ENCODE measurements at places on chromosomes 4 and X. TPM values are rescaled to one million over a fixed set of nuclear protein-coding genes. Genes with fewer than 3 reads are reported as not detected.
A peak's percentile ranks its signal among the peaks of the same experiment; 100 is the strongest.

Gene POU4F2
- not detected for total RNA-seq

- DNase-seq: no peak
Measured at GRCh38 chrX:28628120-28628519, 40.9 kb downstream of the IL1RAPL1 start.

DNA sequence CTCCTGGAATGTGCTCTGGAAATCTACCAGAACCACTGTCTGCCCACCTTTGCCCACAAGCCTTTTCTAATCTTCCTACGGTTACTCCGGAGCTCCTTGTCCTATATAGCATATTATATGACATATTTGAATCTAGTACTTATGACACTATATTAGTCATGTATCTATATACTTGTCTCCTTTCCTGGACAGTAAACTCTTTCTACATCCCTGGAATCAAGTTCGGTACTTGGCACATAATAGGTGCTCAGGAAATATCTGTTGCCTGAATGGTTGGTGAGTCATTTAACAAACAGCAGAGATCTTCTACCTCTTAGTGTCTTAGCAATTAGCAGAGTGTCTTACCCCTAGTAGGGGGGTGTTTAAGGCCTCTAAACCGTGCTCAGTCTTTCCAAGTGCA lies 123.6 kb downstream of the RELL1 start:
- DNase-seq: no peak

GRCh38 chr4:113457886-113458285 lies 303.7 kb downstream of the CAMK2D start:
- DNase-seq: no peak

- no peak for DNase-seq
Measured at GRCh38 chr4:125322366-125322730, 7.6 kb downstream of the FAT4 start.

DNA sequence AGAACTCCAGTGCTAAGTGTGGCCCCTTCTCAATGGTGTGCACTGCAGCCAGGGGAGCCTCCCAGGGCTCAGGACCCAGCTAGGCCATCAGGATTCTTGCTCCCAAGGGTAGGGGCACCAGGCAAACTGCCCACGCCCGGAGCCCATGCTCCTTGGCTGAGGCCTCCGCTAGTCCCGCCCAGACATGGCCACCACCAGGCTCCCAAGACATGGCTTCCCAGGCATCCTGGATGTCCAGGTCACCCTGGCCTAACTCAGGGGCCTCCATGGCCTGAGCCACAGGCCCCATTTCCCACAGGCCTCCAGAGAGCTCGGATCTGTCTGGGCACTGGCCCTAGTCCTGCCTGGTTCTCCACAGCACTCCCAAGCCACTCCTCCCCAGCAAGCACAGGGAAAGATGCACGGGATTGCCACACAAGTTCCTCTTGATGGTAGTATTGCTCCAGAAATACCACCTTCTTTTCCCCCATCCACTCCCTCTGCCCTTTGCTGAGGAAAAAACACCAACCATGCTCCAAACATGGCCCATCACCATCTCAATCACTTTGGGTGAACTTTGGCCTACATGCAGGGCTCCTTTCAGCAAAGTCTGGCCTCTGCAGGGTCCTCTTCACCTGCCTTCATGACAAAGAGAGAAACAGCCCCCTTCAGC lies 274.7 kb upstream of the AGTR2 start:
- DNase-seq: no peak

- no peak for DNase-seq
Measured at GRCh38 chr4:15385928-15386327, 41.9 kb upstream of the C1QTNF7 start.

- DNase-seq: peak; percentile 83
Measured at GRCh38 chr4:127965803-127966175, 583 bp downstream of the ABHD18 start.

DNA sequence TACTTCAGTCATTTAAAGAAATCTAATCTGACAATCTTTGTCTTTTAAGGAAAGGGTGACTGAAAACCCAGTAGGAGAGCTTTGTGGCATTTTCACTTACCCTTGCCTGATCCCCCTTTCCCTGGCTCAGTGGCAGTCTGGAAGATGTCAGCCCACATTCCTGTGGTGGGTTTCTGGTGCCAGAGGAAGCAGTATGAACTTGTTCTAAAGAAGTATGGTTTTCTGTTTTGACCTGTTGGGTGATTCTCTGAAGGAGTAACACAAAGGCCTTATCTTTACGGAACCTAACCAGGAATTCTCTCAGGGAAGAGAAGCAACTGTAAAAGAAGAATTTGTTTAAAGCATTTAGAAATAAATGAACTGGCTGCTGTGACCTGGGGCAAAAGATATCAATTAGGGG lies 41.9 kb downstream of the BMP15 start:
- no peak for DNase-seq
